ENCODE measurements at places on chromosomes 4 and X.
A peak's percentile ranks its signal among the peaks of the same experiment; 100 is the strongest.

- no peak for DNase-seq
These were observed 45.8 kb downstream of the BCORL1 start for GRCh38 chrX:130028196-130028595.

- DNase-seq, result no peak
These were observed 13.2 kb upstream of the PCDH18 start for GRCh38 chr4:137545461-137545861.

DNA sequence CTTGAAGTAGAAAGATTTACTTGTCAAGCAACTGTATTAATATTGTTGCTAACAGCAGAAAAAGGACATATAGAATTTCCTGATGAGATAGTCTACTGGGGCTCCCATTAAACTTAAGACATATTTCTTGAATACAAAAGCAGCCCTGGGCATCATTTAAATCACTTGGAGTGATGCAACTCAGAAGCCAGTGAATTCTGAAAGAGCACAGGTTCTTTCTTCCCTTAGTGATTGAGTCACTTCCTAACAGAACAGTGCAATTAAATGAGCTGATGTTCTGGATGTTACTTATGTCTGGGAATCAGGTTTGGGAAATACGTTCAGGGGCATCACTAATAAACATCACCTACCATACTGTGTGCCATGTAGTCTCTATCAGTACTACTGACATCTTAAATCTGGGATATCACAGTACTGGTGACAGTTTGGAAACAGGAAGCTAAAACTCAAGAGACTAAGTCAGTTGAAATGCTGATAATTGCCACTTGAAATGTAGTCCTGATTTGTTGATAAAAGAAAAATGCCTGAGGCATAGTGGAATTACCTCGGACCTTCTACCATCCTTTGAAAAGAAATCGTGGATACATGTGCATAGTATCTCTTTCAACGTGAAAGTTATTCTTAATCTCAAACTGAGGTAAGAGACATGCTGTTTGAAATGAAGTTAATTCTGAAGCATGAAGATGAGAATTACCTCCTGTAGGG is 249.2 kb upstream of the GPRIN3 start:
- no peak for DNase-seq

- no peak for DNase-seq
These were observed 1871.5 kb downstream of the ARAP2 start for GRCh38 chr4:34372815-34373214.

GRCh38 chrX:131942034-131942433 is 81.1 kb upstream of the STK26 start:
- no peak for DNase-seq

DNA sequence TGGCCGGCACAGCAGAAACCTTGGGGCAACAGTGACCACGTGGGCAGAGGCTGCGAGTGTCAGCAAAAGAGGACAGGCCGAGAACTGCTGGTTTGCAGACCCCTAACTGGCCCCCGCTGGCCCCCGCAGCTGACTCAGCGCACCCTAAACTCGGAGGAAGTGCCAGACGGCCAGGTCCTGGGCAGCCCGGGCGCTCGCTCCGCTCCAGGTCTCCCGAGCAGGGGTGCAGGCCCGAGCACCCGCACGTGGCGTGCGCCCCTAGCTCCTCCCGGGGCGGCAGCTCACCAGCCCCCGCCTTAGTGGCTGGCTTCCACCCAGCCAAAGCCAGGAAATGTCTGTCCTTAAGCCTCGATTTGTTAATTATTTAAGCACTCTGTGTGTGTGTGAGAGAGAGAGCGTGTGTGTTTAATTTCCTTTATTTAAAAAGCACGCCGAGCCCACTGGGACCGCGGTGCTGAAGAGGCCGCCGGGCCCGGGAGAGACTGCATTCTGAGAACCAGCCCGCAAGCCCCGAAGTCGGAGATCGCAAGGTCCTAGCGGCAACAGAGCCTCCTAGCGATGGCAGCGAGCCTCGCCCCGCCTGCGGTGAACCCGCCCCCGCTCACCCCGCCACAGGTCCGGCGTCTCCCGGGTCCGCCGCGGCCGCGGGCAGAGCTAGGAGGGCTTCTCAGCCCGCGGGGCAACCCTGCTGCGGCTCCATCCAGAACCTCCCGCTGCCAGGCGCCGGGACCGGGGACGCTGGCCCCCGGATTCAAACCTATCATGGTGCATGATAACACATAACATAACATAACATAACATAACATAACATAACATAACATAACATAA is 45.9 kb upstream of the CDKN2AIP start:
- peak; percentile 83 for DNase-seq

DNA sequence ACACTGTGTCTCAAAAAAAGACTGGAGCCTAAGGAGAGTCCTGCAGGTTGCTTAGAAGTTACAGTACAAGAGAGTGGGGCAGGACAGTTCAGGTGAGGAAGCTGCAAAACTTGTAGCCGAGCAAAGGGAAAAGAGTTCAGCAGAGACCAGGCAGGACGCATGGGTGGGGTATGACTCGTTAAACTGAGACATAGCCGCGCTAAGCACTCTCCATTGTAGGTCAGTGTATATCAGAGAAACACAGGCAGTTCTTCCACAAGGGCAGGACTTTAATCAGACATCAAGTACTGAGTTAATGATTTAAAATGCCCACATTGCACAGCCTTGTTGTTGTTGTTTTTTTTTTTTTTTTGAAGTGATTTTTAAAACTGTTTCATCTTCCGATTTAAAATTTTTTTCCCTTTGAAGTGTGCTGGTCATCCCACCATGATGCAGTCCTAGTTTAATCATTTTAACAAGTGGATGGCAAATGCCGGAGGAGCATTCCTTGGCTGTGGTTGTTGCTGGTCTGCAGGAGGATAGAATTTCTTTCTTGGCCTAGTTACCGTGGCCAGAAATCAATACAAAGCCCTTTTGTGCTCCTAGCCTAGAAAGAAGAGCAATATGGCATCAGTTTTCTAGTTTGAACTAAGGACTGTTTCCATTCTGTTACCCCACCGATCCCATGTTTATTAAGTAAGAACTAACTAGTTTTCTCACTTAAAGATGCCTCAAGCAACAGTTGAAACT is 10.3 kb downstream of the LAP3 start:
- no peak for DNase-seq

DNA sequence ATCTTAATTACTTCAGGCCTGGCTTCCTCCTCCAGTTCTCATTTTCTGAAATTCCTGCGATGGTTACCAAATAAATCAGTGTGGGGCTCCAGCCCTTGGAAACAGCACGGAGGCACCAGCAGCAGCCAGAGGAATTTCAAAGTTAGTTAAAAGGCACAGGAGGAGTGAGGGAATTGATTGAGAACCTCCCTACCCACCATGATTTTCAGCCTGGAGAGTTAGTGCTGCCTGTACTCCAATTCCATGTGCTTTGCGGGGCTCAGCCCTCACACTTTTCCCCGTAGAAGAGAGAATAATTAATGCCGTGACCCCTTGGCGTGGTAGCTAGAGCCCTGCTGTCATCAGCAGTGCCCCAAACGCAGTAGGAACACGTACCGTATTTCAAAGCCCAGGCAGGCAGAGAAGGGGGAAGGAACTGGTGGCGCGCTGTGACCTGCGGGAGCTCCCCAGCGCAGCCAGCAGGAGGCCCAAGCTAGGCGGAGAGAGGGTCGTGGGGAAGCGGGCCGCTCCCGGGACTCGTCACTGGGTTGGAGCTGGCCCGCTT is 84.0 kb upstream of the IGFBP7 start:
- DNase-seq, result no peak

DNA sequence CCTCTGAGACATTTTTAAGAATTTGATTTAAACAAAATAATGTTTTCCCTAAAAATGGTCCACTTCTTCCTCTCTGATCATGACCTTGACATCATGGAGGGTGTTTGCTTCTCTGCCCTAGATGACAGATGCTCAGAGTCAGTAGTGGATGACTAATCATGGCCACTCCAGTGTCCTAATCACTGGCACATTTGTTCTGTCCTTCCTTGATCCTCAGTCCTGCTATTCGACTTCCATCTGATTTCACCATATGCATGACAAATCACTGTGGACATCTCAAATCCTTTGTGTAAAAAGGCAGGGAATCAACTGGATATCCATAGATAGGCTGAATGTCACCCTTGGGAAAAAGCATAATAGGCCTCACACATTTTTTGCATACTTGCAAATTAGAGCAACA is 9.0 kb downstream of the CRMP1 start:
- DNase-seq, result no peak

DNA sequence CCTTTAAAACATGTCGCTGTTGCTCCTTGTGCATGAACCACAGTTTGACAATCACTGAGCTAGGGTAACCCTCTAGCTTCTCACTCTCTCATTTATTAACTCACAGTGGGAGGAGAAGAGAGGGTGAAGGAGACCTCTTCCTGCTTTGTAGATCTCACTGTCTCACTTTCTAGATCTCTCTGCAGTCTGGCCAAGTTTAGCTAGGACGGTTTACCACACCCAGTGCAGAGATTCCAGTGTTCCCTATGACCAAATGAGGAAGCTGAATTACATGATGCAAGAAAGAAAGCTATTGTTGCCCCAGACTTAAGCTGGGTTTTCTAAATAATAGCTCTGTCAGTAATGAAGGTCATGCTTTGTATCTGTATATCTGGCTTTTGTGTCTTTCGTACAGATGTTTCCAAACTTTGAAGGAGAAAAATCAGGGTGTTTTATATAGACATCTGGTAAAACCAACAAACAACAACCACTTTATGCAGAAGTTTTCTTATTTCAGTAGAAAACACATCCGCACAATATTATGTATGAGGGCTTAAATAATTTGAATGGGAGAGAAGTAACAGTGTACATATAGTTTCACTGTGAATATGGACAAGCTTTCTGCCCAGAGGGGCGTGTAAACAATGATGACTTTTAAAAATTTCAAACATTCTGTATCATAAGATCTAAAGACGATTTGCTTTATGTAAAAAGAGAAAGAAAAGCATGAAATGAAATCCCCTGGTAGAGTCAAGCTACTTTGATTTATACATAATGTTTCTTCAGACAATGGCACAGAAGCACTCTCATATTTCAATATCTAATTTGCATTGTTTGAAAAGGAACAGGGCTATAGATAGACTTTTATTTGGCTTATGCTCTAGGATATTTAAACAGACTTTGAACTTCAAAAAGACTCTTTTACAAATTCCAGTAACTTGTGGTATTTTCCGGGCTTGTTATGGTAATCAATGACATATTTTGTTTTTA is 582.3 kb downstream of the FSTL5 start:
- no peak for DNase-seq

- DNase-seq, result no peak
These were observed 138.9 kb upstream of the SMIM31 start for GRCh38 chr4:164614999-164615398.

GRCh38 chr4:112895811-112896608 is 153.4 kb upstream of the ANK2 start:
- no peak for DNase-seq

DNA sequence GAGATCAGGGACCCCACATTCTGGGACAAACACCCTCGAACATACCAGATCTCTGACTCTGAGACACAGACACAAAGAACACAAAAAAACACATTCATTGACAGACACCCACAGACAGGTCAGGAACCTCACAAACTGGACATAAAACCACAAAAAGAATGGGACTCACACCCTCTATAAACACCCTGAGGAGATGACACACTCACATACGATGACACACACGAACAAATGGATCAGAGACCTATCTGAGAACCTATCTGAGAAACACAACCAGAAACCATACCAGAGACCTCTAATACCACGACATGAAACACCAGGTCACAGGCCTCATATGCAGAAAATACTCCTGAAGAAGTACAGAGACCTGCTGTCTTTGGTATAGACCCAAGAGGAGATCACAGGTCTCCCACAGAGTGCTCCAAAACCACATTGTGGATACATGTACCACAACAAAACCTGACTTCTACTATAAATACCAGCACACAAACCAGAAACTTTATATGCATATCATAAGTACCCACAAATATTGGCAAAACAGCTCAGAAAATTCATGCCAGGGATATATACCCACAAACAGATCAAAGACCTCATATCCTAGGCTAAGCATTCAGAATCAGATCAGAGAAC is 19.5 kb downstream of the SUV39H1 start:
- no peak for DNase-seq

DNA sequence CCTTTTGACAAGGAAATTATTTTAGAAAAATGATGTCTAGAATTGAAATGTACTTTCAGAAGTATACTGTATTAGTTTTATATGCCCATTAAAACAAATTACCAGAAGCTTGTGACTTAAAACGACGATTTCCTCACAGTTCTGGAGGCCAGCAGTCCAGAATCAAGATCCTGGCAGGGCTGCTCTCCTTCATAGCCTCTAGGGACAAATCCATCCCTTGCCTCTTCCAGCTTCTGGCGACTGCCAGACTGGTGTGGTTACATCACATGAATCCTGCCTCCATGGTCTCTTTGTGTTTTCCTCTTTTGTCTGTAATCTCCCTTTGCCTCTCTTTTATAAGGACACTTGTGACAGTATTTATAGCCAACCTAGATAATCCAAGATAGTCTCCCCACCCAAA is 97.1 kb downstream of the IQCM start:
- DNase-seq, result no peak

DNA sequence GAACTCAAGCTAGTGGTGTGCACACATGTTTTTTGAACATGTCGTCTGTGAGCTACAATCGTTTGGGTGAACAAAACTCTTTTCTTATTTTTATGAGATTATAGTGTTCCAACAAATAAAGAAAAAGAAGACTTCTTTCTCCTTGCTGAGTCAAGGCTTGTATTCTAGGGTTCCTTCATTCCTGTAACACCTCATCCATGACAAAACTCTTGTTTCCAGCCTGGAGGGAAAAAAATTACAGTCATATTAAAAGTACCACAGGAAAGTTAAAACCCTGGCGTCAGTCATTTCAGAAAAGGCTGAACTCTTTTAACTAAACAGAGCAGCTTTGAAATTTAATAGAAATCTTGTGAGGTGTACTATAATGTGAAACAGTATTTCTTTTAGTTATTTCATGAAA is 79.2 kb upstream of the BOD1L1 start:
- DNase-seq, result no peak

GRCh38 chr4:8739820-8740665 is 131.6 kb downstream of the HMX1 start:
- no peak for DNase-seq

GRCh38 chrX:13093529-13094140 is 49.2 kb upstream of the FAM9C start:
- no peak for DNase-seq

- peak; percentile 63 for DNase-seq
These were observed 274 bp upstream of the ERVMER34-1 start for GRCh38 chr4:52751487-52751911.

- DNase-seq, result no peak
These were observed 50.0 kb upstream of the SOD3 start for GRCh38 chr4:24745172-24745895.

DNA sequence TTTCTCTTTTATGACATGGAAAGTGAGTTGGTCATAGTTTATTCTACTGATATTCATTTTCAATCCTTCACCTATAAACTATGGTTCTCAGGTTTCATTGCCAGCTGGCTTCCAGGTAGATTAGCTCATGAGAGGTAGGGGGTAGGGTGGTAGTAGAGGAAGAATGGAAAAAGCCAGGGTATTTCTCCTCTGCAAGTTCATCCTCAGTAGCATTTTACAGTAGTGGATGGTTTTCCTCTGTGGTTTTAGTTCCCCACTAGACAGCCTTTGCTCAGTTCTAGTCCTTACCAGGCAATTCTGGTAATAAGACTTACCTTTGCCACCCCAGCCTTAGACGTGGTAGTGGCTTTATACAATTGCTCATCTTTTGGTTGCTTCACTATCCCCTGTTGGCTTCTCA is 8.9 kb upstream of the NAA11 start:
- DNase-seq, result no peak
